Spleen (tissue), 13 donors: ENCODE measurements at places on chromosomes 16 and 17. TPM values are rescaled to one million over a fixed set of nuclear protein-coding genes. Genes with fewer than 3 reads are reported as not detected.

DNA sequence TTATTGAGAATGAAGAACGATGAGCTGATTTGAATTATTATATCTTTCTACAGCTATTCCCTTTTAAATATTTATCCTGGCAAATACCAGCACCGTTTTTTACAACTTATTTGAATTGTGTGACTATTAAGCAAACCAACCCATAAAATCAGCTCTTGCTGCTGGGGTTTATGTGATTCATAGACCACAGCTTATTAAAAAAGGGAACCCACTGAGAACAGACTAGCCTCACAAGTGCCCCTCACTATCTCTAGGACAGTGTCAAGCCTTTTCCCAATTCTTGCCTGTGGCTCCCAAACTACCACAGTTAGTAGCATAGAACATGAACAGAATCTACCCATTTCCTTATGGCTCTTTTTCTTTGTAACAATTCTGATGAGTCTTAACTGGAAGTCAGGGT, 6.1 kb upstream of the LIG3 start:
- H3K27me3 ChIP-seq = no peaks in the 10 kb centered on the region
- no peak for DNase-seq
- H3K4me1 ChIP-seq = peaks cover under 1% of the 10 kb centered on the region

DNA sequence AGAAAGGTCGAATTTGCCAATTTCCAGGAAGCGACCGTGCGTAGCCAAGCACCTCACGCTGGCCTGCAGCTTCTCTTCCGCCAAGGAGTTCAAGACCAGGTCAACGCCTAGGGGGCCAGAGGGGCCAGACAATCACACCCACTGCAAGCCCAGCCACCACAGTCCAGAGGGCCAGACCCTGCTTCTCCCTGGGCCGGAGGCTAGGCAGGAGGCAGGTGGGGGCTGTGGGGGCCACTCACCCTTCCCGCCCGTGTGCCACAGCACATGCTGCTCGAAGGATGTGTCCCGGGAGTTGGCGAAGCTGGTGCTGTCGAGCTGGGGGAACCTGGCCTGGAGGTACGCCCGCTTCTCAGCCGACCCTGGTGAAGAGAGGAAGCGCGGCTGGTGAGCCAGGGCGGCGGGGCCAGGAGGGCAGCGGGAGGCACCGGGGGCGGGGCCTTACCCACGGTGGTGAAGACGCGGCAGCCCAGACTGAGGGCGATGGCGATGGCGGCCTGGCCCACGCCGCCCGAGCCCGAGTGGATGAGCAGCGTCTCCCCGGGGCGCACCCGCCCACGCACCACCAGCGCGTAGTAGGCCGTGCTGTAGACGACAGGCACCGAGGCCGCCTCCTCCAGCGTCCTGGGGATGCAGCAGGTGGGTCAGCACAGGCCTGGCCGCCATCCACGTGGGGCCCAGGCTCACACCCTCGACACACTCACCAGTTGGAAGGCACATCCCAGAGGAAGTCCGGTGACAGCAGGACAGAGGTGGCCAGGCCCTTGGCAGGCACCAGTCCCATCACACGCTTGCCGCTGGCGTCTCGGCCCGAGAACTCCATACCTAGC, 14.3 kb downstream of the FASN start:
- H3K4me3 ChIP-seq = no peak overlapping the region
- H3K27ac ChIP-seq = no peak overlapping the region
- H3K4me1 ChIP-seq = no peaks in the 10 kb centered on the region
- peaks cover 97% of the 10 kb centered on the region for H3K36me3 ChIP-seq
- H3K27me3 ChIP-seq = no peaks in the 10 kb centered on the region
- no peak for DNase-seq

DNA sequence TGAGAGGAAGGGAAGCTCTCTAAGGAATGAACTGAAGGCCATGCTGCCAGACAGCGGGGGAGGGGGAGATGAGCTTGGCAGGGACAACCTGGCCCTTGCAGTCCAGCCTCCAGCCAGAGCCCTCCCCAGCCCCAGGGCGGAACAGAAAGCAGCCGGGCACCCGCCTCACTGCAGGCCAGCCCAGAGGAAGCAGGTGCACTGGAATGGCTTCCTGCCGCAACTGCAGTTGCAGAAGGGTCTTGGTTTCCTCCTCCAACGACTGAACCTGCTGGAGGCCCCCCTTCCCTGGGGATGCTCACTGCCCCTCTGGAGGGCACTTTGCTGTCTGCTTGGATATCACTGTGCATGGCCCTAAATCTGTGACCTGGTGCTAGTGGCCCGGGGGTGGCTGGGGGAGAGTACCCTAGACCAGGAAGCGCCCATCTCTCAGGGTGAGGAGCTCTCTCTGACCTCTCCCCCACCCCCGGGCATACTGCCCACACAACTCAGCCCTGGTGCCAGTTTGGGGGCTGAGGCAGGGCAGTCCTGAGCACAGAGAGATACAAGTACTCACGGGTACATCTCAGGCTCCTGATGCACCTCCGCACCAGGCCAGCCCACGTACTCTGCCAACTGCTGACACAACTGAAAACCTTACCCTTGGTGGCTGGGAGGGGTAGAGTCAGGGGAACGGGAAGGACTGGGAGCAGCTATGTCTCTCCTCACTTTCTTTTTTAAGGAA, 41.1 kb downstream of the MYO18A start:
- peak; percentile 93 for DNase-seq
- peak overlapping the region; percentile 83 for H3K27ac ChIP-seq
- peaks cover 27% of the 10 kb centered on the region for H3K36me3 ChIP-seq
- peaks cover 94% of the 10 kb centered on the region for H3K4me1 ChIP-seq

The CCL18 gene
- polyA plus RNA-seq = 9.8 TPM

The KCNH4 gene
- 0.32 TPM for polyA plus RNA-seq

DNA sequence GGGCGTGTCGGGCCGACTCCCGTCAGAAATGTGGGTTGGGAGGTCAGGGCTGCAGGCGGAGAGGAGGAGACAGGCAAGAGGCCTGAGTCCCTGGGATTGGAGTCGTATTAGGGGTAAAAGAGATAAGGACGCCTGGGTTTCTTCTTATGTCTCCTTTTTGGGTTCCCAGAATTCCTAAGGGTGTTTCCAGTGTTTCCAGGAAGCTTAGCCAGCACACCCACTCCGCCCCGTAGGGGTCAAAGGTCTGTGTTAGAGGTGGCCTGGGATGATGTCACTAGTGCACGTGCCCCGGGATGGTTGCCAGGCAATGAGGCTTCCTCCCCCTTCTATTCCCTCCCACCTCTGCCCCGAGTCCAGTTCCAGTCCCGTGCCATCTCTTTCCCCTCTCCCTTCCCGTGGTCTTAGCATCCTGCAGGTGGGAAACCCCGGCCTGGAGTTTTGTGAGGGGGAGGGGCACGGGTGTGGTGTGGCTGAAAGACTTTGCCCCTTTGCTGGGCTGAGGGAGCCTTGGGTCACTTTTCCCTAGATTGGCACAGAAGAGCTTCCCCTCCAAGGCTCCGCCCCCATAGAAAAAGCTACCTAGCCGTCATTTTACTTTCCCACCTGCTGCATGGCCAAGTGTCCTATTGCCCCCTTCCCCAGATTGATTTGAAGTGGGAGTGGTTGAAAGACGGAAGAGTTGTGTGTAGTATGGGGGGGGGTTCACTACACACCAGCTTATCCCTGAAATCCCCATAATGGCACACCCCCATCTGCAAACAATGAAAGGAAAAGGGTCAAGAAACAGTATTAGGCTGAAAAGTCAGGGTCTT, 2.8 kb downstream of the KDM6B start:
- H3K27me3 ChIP-seq = no peaks in the 10 kb centered on the region
- H3K27ac ChIP-seq = peak overlapping the region; percentile 99
- no peaks in the 10 kb centered on the region for H3K36me3 ChIP-seq
- H3K4me3 ChIP-seq = peak overlapping the region; percentile 77
- peak; percentile 90 for DNase-seq

GRCh38 chr17:17462048-17462824, 14.6 kb upstream of the MED9 start:
- no peak for DNase-seq
- H3K27me3 ChIP-seq = no peaks in the 10 kb centered on the region
- no peak overlapping the region for H3K4me3 ChIP-seq
- no peaks in the 10 kb centered on the region for H3K4me1 ChIP-seq

GRCh38 chr17:57006040-57006439, 28.1 kb downstream of the SCPEP1 start:
- no peak overlapping the region for H3K4me3 ChIP-seq
- no peak for DNase-seq
- peaks cover 1% of the 10 kb centered on the region for H3K36me3 ChIP-seq
- H3K4me1 ChIP-seq = peaks cover 30% of the 10 kb centered on the region

GRCh38 chr16:86396901-86397311, 113.4 kb upstream of the FOXF1 start:
- H3K27me3 ChIP-seq = no peaks in the 10 kb centered on the region
- no peak overlapping the region for H3K27ac ChIP-seq
- H3K36me3 ChIP-seq = no peaks in the 10 kb centered on the region

The PERCC1 gene
- not detected for polyA plus RNA-seq

DNA sequence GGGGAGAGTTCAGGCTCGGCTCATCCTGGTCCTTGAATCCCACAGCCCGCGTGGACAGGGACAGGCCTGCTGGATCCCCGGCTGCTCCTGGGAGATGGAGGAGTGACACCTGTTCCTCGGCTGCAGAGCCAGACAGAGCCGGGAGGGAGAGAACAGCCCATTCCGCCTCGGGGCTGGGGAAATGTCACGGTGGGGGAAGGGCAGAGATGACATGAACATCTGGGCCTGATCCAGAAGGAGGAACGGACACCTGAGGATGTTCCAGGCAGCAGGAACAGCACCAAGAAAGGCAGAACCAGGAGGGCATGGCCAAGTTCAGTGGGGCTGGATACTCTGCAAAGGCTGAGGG, 2.1 kb downstream of the ZNF764 start:
- H3K36me3 ChIP-seq = peaks cover 38% of the 10 kb centered on the region
- H3K27me3 ChIP-seq = no peaks in the 10 kb centered on the region
- peaks cover 91% of the 10 kb centered on the region for H3K4me1 ChIP-seq
- no peak overlapping the region for H3K27ac ChIP-seq

The CD300A gene
- polyA plus RNA-seq = 34.2 TPM
